ENCODE measurements at places on chromosomes 7 and 10.

GRCh38 chr10:77533146-77533886 lies 104.3 kb downstream of the KCNMA1 start:
- DNase-seq = no peak

GRCh38 chr7:36978461-36978860 lies 254.2 kb upstream of the AOAH start:
- DNase-seq = no peak

- no peak for DNase-seq
Observed at GRCh38 chr7:100363098-100363497, 5.2 kb downstream of the PILRB start.

- DNase-seq = no peak
Observed at GRCh38 chr7:100490483-100491191, 6.9 kb downstream of the NYAP1 start.

GRCh38 chr7:2632733-2633537 lies 1.1 kb downstream of the TTYH3 start:
- peak; percentile 22 for DNase-seq

DNA sequence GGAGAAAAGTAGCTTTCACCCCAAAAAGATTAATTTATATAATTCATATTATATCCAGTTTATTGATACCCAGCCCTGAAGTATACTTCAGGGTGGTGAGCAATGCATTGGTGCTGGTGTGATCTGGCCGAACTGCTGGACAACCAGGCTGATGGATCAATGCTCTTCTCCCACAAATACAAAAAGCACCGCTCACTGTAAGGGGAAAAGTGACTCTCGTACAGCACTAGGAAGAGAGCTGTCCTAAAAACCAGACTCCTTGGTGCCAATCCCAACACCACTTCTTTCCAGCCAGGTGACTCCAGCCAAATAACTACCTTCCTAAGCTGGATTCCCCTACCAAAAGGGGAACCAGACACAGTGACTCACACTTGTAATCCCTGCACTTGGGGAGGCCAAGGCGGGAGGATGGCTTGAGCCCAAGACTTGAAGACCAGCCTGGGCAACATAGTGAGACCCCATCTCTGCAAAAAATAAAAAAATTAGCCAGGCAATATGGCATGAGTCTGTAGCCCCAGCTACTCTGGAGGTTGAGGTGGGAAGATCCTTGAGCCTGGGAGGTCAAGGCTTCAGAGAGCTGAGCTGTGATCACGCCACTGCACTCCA lies 13.1 kb upstream of the TNPO3 start:
- no peak for DNase-seq

GRCh38 chr10:10233229-10233628 lies 784.4 kb upstream of the CELF2 start:
- no peak for DNase-seq

All from activated naive CD4-positive, alpha-beta T cell (primary cell).